ENCODE measurements at places on chromosomes 3 and 15.

DNA sequence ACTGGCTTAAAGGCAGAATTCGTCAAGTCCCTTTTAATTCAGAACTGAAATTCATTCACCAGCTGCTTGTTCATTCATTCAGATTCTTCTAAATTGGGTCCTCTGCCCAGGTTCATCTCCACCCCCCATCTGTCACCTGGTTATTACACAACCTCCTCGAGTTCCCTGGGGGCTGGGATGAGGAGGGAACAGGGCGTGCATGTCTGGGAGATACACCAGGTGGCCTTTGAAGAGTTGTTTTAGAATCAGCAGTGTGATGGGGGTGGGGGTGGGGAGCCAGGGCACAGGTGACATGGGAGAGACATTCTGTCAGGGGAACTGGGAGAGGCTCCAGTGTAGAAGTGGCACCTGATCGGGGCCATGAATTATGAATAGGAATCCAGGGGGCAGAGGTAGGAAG is 8.2 kb downstream of the SNX33 start:
- DNase-seq: no peak

- no peak for DNase-seq
These were observed 109.8 kb downstream of the CACNA1D start for GRCh38 chr3:53604232-53604631.

DNA sequence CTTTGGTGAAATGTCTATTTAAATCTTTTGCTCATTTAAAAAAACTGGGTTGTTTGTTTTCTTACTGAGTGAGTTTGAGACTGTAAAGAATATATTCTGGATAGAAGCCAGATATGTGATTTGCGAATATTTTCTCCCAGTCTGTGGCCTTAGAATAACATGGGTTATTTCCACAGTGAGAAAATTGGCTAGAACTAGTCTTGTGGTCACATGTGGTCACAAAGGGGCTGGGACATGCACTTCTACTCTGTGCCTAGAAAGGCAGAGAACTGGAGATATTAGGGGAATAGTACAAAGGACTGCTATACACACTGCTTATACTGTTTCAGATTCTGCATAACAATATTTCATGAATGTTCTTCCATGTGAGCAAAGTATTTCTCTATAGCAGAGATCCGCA is 79.9 kb upstream of the RGMA start:
- no peak for DNase-seq

GRCh38 chr3:22349215-22349851 is 598.3 kb upstream of the ZNF385D start:
- DNase-seq: no peak

DNA sequence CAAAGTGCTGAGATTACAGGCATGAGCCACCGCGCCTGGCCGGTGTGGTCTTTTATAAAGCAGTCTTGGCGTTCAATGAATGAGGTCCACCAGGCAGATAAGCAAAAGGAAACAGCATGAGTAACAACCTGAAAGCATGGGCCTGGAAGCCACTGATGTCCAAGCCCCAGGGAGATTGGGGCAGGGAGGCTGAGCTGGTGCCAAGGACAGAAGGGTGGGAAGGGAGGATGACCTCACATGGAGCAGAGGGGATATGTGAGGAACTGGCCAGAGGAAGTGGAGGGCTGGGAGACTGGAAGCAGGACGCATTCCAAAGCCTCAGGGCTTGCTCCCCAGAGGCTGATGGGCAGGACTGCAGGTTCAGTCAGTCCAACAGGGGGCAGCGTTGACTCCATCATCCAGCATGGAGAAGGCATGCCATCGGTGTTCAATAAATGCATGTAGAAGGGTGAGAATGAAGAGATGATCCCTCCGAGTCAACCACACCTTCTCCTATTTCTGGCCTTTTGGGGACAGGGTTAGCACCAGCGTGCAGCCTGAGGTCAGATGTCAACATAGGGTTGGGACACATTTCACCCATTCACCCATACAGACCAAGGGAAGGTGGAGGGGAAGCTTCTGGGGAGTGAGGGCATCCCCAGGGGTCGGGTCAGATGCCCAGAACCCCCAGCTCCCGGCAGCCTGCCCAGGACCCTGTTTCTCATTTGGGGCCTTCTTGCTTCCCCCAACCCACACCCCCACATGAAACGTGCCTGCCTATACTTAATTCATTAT is 14.8 kb downstream of the MYL3 start:
- no peak for DNase-seq

DNA sequence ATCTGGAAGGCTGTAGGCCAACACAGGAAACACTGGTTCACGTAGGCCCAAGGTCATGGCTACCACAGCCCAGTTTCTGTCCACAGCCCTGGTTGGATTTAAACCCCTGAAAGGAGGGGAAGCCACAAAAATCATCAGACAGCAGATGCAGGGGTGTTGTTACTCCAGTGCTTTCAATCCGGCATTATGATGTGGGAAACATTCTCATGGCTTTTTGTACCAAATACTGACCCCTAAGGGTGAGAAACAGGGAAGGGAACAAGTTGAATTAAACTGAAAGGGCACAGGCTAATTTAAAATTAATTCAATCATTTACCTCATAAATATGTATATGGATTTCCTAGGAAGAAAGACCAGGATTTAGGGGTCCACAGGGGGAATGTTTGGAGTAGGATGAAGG is 375.6 kb downstream of the CTNNB1 start:
- DNase-seq: no peak

DNA sequence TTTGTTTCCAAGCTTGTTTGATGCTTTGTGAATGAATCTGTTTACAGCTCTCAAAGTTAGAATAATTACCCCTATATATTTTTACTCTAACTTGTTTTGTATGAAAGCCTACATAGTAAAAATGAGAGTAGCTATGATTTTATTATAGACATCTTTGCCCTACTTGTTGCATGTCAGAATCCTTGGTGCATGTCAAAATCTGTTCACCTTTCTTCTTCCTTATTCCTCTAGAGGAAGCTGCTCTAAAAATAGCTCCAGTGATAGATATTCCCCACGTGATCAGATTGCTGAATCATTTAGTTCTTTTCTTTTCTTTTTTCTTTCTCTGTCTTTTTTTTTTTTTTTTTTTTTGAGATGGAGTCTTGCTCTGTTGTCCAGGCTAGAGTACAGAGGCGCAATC is 39.8 kb downstream of the LRRC49 start:
- no peak for DNase-seq

DNA sequence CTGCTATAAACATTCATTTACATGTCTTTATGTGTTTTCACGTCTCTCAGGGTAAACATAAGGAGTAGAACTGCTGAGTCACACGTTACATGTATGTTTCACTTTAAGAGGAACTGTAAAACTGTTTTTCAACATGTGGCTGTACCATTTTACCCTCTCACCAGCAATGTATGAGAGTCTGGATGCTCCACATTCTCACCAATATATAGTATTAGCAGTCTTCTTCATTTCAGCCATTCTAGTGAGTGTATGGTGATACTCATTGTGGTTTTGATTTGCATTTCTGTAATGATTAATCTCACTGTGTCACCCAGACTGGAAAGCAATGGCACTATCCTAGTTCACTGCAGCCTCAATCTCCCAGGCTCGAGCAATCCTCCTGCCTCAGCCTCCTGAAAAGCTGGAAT is 37.1 kb downstream of the PHC3 start:
- no peak for DNase-seq

DNA sequence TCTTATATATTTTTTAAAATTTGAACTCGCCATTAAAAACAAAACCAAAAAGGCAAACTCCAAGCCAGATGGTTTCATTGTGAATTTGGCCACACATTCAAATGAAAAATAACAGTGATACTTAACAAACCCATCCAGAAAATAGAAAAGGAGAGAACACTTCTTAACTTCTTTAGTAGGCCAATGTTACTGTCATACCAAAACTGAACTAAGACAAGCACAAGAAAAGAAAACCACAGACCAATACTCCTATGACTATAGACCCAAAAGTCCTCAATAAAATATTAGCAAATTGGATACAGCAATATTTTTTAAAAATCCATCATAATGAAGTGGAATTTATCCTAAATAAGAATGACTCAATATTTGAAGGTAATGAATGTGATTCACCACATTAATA is 73.5 kb upstream of the ALDH1A3 start:
- no peak for DNase-seq

- no peak for DNase-seq
These were observed 50.4 kb upstream of the LARS2 start for GRCh38 chr3:45337839-45338470.

- DNase-seq: no peak
These were observed 289.1 kb downstream of the GAP43 start for GRCh38 chr3:115912372-115912771.

GRCh38 chr15:99487337-99487730 is 78.5 kb upstream of the MEF2A start:
- no peak for DNase-seq

Measured in stimulated activated CD8-positive, alpha-beta memory T cell treated with anti-CD3 and anti-CD28 coated beads, Interleukin-4, amount 100 ng/mL, for 4 hours (primary cell).